ENCODE measurements at places on chromosomes 3 and 15.

DNA sequence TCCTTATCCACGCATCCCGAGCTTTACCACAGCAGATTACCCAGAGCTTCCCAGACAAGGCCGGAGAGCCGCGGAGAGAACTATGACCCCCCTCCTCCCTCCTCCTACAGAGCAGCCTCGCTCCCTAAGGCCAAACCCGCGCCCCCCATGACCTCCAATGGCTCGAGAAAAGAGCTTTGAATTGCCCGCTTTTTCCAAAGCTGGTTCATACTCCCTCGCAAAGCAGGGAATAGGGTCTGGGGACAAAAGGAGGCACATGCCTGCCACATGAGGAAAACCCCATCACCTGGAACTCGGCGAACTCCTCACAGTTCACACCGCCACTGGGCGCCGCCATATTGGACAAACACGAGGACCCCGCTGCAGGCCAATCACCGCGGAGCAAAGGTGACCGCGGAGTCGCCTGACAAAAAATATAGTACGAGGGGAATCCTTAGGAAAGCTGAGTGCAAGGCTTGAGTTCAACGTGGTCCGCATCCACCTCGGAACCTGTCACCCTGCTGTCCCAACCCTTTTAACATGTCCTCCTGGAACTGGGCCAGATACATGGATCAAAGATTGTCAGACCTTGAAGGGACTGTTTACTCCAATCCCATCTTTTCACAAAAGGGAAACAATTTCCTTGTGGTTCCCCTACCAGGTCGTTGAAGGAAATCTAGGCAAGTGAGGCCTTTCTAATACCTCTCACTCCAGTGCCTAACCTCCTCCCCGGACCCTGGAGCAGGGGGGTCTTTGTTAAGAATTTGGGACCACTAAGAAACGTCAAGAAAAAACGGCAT lies at the start of gene MIX23:
Gene MIX23 (minus strand): TSS at position 344 of the 779 bp plus-strand sequence. CDS start 7 bp downstream, at position 337.
- peak; percentile 95 for DNase-seq

GRCh38 chr15:70266412-70267121 lies 168.8 kb upstream of the TLE3 start:
- DNase-seq, result peak; percentile 75

DNA sequence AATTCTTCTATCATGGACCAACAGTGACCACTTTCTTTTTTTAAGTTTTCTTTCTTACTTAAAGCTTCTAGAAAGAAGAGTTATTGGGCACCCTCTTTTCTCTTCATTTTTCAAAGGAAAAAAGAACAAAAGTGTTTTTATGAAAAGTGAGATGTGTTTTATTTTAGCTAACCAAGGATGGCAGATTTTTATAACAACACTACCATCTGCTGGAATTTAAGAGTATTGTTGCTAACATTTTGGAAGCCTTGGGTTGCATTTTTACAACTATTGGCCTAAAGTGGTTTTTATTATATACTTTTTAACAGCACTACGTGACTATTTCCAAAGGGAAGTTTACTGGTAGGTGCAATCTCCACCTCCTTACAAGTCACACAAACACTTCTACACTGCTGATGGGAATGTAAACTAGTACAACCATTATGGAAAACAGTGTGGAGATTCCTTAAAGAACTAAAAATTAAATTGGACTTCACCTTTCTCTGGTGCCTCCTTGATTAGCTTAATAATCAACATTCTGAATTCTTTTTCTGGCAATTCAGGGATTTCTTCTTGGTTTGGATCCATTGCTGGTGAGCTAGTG lies 237.7 kb upstream of the AGTR1 start:
- no peak for DNase-seq

GRCh38 chr3:188421836-188422540 lies 268.0 kb downstream of the LPP start:
- DNase-seq, result no peak

DNA sequence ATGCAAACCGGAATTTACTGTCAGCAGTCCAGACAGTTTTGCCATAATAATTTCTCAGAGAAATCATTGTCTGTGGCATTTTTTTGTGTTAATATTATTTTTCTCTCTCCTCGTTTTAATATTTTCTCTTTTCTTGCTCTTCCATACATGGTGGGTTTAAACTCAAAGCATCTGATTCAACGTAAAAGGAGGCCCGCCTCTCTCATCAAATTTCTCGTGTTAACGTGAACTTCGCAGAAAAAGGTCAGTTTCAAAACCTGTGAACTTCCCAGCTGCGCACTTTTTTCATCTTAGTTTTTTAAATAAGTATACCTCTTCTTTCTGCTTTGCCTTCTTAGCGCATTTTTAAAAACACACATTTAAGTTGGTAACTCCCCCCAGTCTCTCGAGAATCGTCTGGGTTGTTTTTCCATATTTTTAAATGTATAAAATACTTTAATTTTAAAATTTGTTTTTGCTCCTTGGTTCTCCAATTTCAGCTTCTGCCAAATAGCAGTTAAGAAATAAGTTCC lies 9.1 kb downstream of the SHOX2 start:
- no peak for DNase-seq

DNA sequence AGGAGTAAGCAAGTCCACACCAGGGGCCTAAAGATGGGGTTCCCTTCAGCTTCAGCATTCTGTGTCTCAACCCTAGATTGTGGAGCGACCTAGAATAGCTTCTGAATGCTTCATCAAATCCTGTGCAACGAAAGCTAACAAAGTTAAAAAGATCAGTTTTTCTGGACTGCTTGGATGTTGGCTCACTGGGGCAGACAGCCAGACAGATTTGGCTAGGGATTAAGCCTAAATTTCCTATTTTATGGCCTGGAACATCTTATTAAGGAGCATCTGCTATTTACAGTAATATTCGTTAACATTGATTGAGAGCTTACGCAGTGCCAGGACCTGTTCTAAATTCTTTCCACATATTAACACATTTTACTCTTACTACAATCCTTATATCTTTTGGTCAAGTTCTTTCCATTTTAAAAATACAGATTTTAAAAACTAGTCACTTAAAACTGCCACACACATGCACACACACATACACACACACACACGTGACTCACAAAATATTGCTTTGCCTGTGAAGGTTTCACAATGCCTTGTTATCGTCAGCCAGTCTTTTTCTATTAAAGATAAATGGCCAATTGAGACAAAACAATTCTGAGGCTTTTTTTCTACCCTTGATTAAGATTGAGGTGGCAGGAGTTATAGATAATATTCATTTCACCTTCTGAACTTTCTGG lies 173.3 kb upstream of the SNTN start:
- DNase-seq, result peak; percentile 23

GRCh38 chr15:34786206-34786605 lies 9.1 kb downstream of the ACTC1 start:
- DNase-seq, result no peak

DNA sequence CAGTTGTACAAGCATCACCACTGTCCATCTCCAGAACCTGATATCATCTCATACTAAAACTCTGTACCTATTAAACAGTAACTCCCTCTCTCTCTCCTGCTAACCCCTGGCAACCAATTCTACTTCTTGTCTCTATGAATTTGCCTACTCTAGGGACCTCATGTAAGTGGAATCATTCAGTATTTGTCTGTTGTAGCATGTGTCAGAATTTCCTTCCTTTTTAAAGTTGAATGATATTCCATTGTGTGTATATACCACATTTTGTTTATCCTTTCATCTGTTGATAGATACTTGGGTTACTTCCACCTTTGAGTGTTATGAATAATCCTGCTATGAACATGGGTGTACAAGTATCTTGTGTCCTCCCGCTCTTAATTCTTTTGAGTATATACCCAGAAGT lies 16.6 kb downstream of the ZNF592 start:
- no peak for DNase-seq

- DNase-seq, result no peak
Measured at GRCh38 chr3:186880406-186880805, 37.9 kb downstream of the ADIPOQ start.

GRCh38 chr15:92690395-92690794 lies 34.8 kb upstream of the FAM174B start:
- no peak for DNase-seq

GRCh38 chr15:45714590-45715488 lies 80.0 kb downstream of the SQOR start:
- peak; percentile 69 for DNase-seq

- DNase-seq, result no peak
Measured at GRCh38 chr3:178381555-178381954, 154.7 kb upstream of the KCNMB2 start.

All from stomach (tissue), 19 donors.